Right renal pelvis (tissue), 4 donors: ENCODE measurements at places on chromosomes 2 and 18. TPM values are rescaled to one million over a fixed set of nuclear protein-coding genes. Genes with fewer than 3 reads are reported as not detected.

TCF23 gene
- 0.46 TPM for polyA plus RNA-seq

GRCh38 chr18:63004466-63005089, 289.2 kb downstream of the PHLPP1 start:
- DNase-seq: no peak

DNA sequence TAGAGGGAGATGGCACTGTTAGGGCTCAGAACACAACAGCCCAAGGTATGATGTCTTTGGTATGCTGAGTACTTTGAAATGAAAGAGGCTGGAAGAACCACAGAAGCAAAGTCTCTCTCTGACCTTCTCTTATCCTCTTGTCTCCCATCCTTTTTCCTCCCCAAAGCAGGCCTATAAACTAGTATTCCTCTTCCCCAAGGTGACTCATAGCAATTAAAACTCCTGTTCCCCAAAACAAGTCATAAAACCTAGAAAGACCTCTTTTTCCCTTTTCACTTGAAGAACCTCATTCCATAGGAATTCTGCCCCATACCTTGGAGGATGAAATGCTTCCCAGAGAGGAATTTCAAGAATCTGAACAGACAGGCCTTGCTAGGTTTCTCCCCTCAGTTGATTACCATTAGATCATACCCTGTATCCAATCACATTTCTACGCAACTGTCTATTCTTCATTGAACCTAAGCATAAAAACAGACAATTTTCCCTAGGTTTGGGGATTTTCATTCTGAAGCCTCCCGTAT, 25.7 kb downstream of the MDH1 start:
- peak; percentile 16 for DNase-seq

NEB gene
- 16.6 TPM for polyA plus RNA-seq

REG3A gene
- not detected for polyA plus RNA-seq

SERPINB11 gene
- polyA plus RNA-seq: not detected

DNA sequence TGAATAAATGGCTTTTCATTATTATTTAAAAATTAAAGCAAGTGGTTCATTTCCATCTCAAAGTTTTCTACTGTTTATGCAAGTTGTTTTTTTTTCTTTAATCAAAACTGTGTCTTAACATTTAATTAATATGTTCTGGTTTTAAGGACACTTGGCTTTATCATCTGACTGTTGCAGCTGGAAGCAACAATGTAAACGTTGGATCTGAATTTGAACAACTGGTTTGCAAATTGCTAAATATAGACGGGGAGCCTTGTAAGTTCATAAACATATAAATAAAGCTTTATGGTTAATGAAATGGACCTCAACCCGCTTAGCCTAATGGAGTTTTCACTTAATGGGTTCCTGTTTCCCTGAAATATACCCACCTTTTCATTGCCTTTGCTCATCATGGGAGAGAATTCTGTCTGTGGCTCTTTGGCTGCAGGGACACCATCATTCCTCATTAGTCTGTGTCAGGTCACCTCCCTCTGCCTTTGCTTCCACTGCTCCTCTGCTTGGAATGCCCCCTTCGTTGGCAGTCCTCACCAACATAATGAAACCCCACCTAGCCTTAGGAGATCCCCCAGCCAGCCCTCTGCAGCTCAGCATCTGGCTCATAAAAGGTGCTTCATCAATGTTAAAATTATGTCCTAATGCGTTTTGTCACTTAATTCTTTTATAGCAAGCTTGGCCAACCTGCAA, 44.2 kb upstream of the DYNC2LI1 start:
- no peak for DNase-seq
